ENCODE measurements at places on chromosomes 16 and 17. TPM values are rescaled to one million over a fixed set of nuclear protein-coding genes. Genes with fewer than 3 reads are reported as not detected.

ABCC12 gene
- not detected for total RNA-seq

MYO19 gene
- total RNA-seq: 20.0 TPM

EZH1 gene
- total RNA-seq: 49.6 TPM

ABCA9 gene
- 21.5 TPM for total RNA-seq

KRT33A gene
- not detected for total RNA-seq

OR4D1 gene
- total RNA-seq: not detected

SLC52A1 gene
- total RNA-seq: not detected

CSH1 gene
- not detected for total RNA-seq

DNA sequence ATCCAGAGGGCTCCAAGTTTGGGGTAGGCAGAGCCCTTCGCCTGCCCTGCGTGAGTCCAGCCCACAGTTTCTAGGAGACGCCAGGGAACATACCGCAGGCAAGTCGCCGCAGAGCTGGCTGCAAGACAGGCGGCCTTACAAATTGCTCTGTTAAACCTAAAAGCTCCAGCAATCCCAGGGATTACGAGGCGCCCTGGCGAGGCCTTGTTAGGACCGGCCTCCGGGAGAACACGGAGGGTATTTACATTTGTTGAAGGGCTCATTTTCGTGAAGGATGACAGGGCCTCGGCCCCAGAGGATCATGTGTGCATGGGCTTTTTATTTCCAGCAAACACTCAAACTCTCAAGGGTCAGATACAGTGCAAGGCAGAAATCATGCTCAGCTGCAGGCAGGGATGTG, 77.6 kb upstream of the FOXF1 start:
- no peak for DNase-seq

- no peak for DNase-seq
Observed at GRCh38 chr17:43550754-43551153, 4.6 kb upstream of the ETV4 start.

DNA sequence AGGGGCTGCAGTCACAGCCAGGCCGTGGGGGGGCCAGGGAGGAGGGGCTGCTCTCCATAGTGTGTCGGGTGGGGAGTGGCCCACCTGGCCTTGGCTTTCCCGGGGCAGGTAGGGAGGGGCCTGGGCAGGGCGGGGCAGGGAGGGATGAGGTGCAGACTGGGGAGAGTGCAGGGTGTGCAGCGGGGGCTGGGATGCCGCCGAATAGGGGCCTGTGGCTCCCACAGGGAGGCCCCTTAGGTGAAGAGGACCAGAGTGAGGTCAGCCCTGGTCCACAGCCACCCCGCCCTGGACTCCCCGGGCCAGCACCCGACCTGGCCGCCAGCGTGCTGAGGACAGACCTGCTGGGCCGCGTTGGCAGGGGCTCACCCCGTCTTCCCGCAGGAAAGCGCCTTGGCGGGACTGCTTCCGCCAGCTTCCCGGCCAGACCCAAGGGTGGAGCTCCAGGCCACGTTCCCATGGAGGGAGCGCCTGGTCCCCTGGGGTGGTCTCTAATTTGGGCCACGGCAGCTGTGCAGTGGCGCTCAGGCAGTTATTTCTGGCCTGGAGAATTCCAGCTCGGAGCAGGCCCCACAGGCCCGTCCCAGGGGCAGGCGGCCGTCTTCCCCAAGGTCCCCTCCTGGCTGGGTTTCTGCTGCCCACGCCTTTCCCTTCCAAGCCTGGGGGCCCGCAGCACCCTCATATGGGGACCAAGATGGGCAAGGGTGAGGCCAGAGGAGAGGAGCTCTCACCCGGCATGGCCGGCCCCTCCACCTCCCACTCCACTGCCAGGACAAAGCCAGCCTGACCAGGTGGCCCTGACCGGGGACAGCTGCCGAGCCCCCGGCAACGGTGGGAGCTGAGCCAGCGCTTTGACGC, 27.9 kb downstream of the CACNA1H start:
- DNase-seq: peak; percentile 68

GRCh38 chr16:70470927-70471341, 16.5 kb downstream of the FCSK start:
- DNase-seq: peak; percentile 68

All from left ventricle myocardium superior (tissue), 1 donor.